ENCODE measurements at places on chromosomes 7 and 10. TPM values are rescaled to one million over a fixed set of nuclear protein-coding genes. Genes with fewer than 3 reads are reported as not detected.

DNA sequence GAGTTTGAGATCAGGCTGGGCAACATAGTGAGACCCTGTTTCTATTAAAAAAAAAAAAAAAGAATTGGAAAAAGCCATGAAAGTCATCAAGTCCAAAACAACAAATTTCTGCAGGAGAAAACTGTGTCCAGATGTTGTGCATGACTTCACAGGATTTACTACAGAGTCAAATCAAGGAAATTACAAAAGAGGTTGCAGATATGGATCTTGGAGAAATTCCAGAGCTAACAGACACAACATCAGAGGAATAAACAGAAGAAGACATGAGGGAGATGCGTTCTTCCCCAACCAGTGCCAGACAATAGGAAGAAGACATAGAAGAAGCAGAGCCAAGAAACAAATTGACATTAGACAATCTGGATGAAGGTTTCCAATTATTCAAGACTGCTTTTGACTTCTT lies 24.3 kb upstream of the KCNIP2 start:
- H3K27ac ChIP-seq: no peak overlapping the region
- DNase-seq: no peak
- H3K27me3 ChIP-seq: no peaks in the 10 kb centered on the region
- peaks cover 4% of the 10 kb centered on the region for H3K4me1 ChIP-seq

DLX5 gene
- total RNA-seq: not detected

LLCFC1 gene
- not detected for total RNA-seq

DNA sequence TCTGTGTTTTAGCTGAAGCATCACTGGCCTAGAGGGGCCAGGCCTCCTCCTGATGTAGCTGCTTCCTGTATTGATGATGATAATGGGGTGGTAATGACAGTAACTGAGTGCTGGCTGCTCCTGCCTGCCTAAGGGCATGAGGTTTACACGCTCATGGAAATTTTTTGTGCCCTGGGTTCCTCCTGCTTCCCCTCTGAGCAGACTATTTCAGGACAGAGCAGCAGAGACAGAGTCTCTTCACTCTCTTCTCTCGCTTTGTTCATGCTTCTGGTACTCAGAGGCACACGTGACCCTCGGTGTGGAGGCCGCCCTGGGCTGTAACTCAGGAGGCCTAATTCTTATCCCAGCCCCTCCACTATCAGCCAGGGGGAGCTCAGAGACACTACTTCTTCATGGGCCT lies 27.9 kb downstream of the LRRC20 start:
- H3K36me3 ChIP-seq: no peaks in the 10 kb centered on the region
- no peak overlapping the region for H3K27ac ChIP-seq
- no peak for DNase-seq
- no peaks in the 10 kb centered on the region for H3K27me3 ChIP-seq

- no peaks in the 10 kb centered on the region for H3K27me3 ChIP-seq
- H3K36me3 ChIP-seq: no peaks in the 10 kb centered on the region
- no peak overlapping the region for H3K4me3 ChIP-seq
- H3K4me1 ChIP-seq: no peaks in the 10 kb centered on the region
Observed at GRCh38 chr10:97059006-97059871, 126.5 kb downstream of the SLIT1 start.

OR13A1 gene
- not detected for total RNA-seq

CYP17A1 gene
- total RNA-seq: not detected

DNA sequence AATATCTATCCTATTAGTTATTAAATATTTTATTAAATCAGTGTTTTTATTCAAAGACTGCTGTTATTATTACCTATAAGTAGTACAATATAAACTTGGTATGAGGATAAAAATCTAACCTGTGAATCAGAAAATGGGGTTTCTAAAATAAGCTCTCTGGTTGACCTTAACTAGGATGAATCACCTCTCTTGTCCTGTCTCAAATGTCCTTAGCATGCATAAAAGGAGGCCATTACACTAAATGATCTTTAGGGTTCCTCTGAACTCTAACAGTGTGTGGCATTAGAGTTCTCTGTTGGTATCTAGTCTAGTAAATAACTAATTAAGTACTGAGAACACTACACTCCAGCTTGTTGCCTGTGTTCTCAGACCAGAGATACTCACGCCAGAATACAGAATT lies 143.1 kb upstream of the LRRTM3 start:
- H3K4me3 ChIP-seq: no peak overlapping the region
- H3K36me3 ChIP-seq: no peaks in the 10 kb centered on the region
- no peak for DNase-seq
- no peak overlapping the region for H3K27ac ChIP-seq

NACAD gene
- total RNA-seq: 5.8 TPM

- H3K27ac ChIP-seq: no peak overlapping the region
- no peaks in the 10 kb centered on the region for H3K4me1 ChIP-seq
- no peaks in the 10 kb centered on the region for H3K27me3 ChIP-seq
- no peak for DNase-seq
- no peak overlapping the region for H3K4me3 ChIP-seq
- no peaks in the 10 kb centered on the region for H3K36me3 ChIP-seq
Observed at GRCh38 chr7:71784180-71784579, 628.0 kb downstream of the CALN1 start.

VWC2 gene
- total RNA-seq: not detected

C10orf62 gene
- total RNA-seq: not detected

DNA sequence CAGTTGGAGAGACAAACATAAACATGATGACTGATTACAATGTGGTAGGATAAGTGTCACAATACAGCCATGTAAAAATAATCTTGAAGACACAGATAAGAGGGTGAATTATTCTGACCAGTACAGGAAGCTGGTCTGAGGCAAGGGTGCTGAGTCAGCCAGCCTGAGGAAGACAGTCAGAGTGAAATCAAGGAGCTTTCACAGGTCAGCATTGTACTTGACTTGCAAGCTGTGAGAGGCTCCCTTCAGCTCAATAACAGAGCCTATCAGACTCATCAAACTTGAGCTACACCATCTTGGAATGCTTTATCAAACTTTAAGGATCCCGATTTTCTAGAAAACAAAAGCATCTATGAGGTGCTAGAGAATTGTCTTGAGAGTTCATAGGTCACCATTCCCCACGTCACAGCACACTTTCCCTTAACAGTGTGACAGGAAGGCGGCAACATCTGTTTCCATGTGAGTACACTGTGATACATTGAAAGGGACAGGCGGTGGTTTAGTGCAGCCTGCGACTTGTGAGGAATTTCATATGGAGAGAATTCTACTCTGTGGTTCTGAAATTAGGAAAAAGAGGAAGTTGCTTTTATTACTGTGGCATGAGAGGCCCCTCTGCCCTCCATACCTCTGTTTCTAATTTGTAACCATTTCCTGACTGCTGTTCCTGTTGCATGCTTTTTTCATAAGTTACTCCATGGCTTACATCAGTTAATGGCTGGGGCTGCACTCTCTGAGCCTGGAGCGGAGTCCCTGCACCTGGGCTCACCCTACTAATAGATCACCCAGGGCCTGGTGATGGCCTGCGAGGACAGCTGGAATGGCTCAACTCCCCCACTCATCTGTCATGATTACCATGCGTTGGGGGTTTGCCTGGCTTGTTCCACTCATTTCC lies 417.1 kb downstream of the SUGCT start:
- no peak for DNase-seq
- H3K4me1 ChIP-seq: peaks cover 4% of the 10 kb centered on the region
- H3K36me3 ChIP-seq: no peaks in the 10 kb centered on the region
- no peaks in the 10 kb centered on the region for H3K27me3 ChIP-seq
- no peak overlapping the region for H3K4me3 ChIP-seq
- H3K27ac ChIP-seq: no peak overlapping the region

DNA sequence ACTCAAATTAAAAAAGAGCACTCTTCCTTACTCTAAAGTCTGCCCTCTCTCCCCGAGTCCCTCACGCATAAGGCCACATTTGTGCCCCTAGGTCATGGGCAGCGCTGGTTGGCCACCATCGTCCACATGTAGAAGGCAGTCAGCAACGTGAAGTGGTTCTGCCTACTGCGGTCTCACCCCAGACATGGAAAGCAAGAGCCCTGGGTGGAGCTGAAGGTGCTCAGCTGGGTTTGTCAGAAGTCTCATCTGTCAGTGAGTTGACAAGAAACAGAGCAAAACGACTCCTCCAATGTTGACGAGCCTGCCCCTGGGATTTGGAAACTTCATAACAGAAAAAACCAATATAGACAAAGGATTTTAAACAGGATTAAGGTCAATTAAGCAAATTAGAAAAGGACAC lies 192.3 kb upstream of the PRSS58 start:
- DNase-seq: no peak
- no peaks in the 10 kb centered on the region for H3K27me3 ChIP-seq
- H3K4me1 ChIP-seq: no peaks in the 10 kb centered on the region
- no peak overlapping the region for H3K27ac ChIP-seq

- no peaks in the 10 kb centered on the region for H3K27me3 ChIP-seq
- peak; percentile 43 for DNase-seq
- H3K4me1 ChIP-seq: no peaks in the 10 kb centered on the region
- H3K27ac ChIP-seq: no peak overlapping the region
Observed at GRCh38 chr7:81232084-81232799, 313.4 kb upstream of the SEMA3C start.

DNA sequence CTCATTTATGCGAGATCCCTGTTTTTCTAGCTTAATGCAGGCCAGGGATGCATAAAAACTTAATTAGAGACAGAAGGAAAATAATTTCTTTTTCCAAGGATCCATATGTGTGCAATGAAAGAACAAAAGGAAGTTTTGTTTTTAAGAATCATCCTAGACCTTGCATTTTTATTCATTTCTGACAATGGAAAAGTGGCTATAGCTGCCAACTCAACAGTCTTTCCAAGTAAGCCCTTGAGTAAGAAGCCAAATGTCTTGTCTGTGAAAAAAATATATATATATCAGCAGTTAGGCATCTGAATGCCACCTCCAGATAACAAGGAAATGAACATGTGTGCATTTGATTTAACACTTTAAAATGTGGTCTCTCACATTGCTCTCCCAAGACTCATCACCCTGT lies 1397.6 kb downstream of the GATA3 start:
- H3K4me3 ChIP-seq: no peak overlapping the region
- peaks cover 4% of the 10 kb centered on the region for H3K4me1 ChIP-seq
- no peak for DNase-seq
- no peak overlapping the region for H3K27ac ChIP-seq
- no peaks in the 10 kb centered on the region for H3K36me3 ChIP-seq

DNA sequence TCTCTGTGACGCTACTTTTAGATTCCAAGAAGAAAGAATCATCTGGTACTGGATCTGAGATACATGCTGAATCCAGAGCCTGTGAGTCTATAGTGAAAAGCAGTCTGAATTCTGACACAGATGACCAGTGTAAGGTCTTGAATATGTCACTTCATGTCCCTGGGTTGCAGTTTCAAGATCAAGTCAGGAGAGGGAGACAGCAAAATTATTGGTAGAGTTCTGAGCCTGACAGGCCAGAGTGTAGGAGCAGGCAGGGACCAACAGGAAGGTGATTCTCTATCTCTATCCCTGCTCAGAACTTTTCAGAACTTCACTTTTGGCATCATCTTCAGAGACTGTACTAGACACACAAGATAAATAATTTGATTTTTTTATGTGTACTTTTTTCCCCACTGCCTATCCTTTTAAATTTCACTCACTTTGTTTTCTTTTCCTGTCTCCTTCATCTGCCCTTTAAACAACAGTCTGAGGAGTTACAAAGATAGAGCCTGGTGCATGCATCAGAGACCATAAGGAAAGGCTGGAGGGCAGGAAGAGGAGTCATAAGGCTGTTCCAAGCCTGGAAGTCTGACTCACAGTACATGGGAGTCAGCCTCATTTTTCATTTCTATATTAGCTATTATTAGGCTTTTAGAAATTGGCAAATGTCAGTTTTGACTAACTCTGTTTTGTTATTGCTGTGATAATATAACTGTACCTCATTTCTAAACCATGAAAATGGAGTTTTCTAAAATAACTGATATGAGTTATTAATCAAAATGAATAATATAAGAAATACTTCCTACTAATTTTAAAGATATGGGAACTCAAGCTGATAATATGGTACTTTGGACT lies 120.2 kb upstream of the TMEM229A start:
- H3K4me3 ChIP-seq: no peak overlapping the region
- H3K36me3 ChIP-seq: no peaks in the 10 kb centered on the region
- no peaks in the 10 kb centered on the region for H3K4me1 ChIP-seq
- H3K27ac ChIP-seq: no peak overlapping the region

- no peak overlapping the region for H3K27ac ChIP-seq
- no peaks in the 10 kb centered on the region for H3K36me3 ChIP-seq
Observed at GRCh38 chr7:130433301-130433700, 7.5 kb downstream of the CEP41 start.

GRCh38 chr10:58886406-58886805 lies 290.0 kb upstream of the PHYHIPL start:
- H3K36me3 ChIP-seq: no peaks in the 10 kb centered on the region
- H3K4me3 ChIP-seq: no peak overlapping the region
- H3K27me3 ChIP-seq: no peaks in the 10 kb centered on the region
- DNase-seq: no peak
- H3K4me1 ChIP-seq: no peaks in the 10 kb centered on the region

TMEM196 gene
- not detected for total RNA-seq

DNA sequence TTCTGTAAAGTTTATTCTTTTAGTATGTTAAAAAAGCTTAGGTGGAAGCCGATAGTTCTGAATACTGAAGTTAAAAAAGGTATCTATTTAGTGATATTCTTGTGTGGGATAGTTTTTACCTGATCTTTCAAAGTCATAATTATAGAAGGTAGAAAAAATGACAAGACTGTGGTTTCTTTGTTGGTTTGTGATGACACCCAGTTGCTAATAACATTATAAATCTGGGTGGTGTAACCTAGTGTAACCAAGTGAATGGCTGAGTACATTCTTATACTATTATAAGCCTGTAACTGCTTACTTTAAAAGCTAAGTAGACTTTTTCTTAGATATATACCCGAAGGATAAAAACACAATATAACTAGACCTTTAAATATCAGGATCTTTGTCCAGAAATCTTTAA lies 2.3 kb downstream of the CDK13 start:
- H3K27ac ChIP-seq: no peak overlapping the region
- DNase-seq: no peak
- no peaks in the 10 kb centered on the region for H3K27me3 ChIP-seq

- H3K4me3 ChIP-seq: no peak overlapping the region
- no peaks in the 10 kb centered on the region for H3K27me3 ChIP-seq
- no peak overlapping the region for H3K27ac ChIP-seq
Observed at GRCh38 chr10:114335614-114336013, 68.7 kb downstream of the AFAP1L2 start.

DNA sequence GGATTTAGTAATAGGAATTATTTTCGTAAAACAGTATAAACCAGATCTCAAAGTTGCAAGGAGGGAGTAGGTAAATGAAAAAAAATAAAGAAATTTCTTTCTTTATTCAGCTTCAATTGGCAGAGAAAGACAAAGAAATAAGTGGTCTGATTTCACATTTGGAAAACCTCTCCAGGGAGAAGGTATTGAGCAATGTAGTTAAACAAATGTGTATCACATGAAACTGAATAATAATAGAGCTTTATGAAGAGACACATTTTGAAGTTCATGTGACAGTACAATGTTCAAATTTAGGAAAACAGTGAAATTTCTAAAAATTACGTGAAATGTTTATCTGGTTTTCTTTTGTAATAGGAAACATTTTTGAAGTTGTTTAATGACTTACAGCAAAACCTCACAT lies 63.0 kb downstream of the TAX1BP1 start:
- no peak overlapping the region for H3K4me3 ChIP-seq
- no peaks in the 10 kb centered on the region for H3K27me3 ChIP-seq
- no peaks in the 10 kb centered on the region for H3K4me1 ChIP-seq
- no peak overlapping the region for H3K27ac ChIP-seq

- H3K36me3 ChIP-seq: no peaks in the 10 kb centered on the region
- DNase-seq: no peak
- no peak overlapping the region for H3K27ac ChIP-seq
Observed at GRCh38 chr10:68188835-68189234, 43.1 kb downstream of the ATOH7 start.
